Endothelial cell (in vitro differentiated cells): ENCODE measurements at places on chromosomes 1 and 21.

DNA sequence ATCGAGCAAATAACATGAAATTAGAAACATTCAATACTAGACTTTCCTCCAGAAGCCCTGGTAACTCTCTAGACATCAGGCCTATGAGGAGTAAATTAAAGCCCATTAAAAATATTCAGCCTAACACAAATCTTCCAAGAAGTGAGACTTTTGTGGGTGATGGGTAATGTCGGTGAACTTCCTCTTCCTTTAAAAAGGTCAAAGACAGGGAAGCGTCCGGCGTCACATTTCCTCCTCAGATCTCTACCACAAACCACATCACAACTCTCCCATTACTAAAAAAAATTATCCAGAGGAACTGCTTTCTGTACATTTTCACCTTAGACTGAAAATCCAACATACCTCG, 1.4 kb downstream of the EIF4G3 start:
- no peak for DNase-seq

DNA sequence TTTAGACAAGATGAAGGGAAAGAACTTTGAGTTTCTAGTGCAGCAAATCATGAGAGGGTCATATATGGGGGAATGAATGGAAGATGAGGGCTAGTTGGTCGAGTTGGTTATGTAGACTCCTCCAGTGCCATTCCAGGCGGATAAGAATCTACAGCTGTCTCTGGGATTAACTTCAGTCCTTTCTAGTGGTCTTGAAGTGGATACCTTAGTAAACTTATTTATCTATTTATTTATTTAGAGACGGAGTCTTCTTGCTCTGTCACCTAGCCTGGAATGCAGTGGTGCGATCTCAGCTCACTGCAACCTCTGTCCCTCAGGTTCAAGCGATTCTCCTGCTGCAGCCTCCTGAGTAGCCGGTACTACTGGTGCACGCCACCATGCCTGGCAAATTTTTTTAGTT, 41.4 kb upstream of the RCC2 start:
- no peak for DNase-seq

DNA sequence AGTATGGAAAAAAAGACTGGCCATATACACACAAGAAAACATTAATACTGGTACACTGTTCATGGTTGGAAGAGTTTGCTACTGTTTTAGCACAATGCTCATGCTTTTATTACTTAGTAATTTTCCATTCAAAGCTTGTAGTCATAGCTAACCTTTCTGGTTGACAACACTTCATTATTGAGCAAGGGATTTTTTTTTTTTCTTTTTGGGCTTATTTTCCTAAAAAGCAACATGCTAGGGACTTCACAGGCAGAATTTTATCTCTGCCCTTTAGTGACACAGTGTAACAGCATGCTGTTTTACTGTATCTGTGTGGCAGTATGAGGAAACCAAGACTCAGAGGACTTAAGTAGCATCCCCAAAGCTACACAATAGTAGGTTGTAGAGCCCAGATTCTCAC, 58.5 kb downstream of the FGGY start:
- no peak for DNase-seq

GRCh38 chr1:76053021-76053420, 21.5 kb upstream of the ST6GALNAC3 start:
- DNase-seq = no peak

DNA sequence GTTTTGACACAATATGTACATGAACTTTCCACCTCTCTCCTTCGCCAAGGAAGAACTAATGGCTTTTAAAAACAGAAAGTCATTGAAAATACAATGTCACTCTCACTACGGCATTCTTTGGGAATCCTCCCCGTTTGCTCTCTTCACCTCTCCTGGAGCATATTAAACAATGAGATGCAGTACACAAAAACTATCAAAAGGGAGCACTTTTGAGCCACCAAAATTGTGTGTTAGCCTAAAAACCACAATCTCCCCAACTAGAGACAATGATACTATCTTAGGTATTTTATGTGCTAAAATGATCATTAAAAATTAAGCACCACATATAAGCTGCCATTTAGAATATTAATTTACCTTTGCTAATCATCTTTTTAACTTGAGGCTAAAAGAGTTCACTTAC, 425.5 kb downstream of the KCTD3 start:
- peak; percentile 5 for DNase-seq

DNA sequence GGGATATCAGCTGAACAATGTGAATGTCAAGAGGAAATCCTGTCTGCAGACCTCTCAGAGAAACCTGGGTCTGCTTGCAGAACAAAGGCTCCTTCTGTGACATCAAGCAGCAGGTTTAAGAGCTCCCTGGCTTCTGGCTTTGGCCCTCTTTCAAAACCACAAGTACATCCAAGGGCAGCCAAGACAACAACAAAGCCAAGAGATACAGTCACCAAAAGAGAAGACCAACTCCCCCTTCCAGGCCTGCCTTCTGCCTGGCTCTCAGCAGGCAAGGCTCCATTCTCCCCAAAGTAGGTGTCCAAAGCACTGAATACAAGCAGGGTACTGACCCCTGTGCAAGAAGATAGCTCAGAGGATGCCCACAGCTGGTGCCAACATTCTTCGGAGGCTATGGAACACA, 11.5 kb downstream of the BCAR3 start:
- no peak for DNase-seq

- DNase-seq = no peak
Observed at GRCh38 chr1:244760471-244760870, 75.0 kb upstream of the COX20 start.

DNA sequence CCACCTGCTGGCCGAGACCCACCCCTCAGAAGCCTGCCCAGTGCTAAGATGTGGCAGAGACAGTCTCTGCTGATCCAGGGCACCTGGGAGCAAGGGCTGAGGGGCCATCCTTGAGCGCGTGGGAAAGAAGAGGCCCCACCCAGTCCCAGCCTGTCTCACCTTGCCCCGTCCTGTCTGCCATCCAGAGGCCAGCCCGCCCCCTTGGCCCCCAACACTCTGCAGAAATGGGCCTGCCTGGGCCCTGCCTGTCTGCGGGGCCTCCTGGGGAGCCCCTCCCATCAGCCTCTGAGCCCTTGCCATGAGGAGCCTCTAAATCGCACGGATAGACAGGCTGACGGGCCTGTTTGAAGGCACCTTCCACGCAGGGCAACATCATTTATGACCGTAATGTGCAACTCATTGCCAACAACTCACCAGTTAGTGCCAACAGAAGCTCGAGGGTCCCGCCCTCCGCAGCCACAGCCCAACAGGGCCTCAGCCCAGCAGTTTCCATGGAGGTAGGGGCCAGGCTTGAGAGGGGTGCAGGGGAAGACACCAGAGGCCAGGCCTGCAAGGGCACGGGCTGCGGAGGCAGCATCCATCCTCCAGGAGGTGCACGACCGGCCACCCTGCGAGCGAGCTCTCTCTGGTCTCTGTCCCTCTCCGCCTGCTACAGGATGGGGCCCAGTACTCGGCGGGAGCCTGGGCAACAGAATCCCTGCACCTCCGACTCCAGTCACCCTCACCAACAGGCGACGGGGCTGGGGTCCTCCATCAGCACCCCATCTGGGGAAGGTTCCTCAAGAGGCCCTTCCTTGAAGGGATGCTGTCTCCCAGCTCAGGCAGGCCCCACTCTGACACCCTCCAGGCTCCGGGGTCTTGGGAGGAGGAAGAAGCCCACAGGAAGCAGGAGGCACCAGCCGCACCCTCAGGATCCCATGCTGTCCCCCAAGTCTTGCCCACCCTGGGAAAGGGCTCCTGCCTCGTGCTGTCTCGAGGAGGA, 78.0 kb downstream of the MEGF6 start:
- peak; percentile 39 for DNase-seq

GRCh38 chr1:64588876-64589275, 118.9 kb downstream of the CACHD1 start:
- DNase-seq = no peak

GRCh38 chr1:7590426-7590790, 180.7 kb upstream of the VAMP3 start:
- DNase-seq = no peak

GRCh38 chr1:14682941-14683621, 84.6 kb downstream of the KAZN start:
- no peak for DNase-seq

DNA sequence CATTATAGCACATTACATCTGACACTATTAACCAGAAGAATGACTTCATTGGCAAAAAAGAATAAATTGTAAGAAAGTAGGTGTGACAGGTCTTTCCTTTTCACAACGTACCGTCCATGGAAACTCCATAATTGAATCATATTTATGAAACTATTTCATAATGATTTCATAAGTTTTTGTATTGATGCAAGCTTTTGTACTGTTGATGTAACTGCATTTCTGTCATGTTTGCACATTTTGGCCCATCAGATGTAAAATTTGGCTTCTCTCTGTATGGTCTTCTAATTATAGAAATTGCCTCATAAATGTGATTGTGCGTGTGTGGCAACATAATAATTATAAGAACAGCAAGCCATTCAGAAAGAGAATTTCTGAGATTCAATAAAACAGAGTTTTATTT, 180.7 kb upstream of the ZNHIT6 start:
- DNase-seq = no peak

GRCh38 chr21:42146273-42146805, 72.6 kb upstream of the ABCG1 start:
- DNase-seq = no peak

DNA sequence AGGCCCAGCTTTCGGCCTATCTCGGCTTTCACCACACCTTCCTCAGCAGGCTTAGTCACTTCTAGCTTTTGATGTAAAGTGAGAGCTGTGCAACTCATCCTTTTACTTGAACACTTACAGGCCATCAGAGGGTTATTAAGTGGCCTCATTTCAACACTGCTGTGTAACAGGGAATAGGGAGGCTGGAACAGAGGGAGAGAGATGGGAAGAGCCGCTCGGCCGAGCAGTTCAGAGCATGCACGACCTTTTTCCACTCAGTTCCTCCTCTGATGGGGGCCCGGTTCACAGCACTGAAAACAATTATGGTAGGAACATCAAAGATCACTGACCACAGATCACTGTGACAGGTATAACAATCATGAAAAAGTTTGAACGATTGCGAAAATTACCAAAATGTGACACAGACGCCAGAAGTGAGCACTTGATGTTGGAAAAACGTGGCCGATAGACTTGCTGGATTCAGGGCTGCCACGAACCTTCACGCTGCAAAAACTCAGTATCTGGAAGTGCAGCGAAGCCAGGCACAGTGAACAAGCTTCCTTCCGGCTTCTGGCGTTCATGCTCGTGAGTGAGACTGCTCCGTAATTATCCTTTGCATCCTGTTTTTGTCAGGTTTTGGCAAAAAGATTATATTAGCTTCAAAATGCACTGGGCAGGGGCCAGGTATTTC, 28.6 kb downstream of the AGPAT3 start:
- no peak for DNase-seq

DNA sequence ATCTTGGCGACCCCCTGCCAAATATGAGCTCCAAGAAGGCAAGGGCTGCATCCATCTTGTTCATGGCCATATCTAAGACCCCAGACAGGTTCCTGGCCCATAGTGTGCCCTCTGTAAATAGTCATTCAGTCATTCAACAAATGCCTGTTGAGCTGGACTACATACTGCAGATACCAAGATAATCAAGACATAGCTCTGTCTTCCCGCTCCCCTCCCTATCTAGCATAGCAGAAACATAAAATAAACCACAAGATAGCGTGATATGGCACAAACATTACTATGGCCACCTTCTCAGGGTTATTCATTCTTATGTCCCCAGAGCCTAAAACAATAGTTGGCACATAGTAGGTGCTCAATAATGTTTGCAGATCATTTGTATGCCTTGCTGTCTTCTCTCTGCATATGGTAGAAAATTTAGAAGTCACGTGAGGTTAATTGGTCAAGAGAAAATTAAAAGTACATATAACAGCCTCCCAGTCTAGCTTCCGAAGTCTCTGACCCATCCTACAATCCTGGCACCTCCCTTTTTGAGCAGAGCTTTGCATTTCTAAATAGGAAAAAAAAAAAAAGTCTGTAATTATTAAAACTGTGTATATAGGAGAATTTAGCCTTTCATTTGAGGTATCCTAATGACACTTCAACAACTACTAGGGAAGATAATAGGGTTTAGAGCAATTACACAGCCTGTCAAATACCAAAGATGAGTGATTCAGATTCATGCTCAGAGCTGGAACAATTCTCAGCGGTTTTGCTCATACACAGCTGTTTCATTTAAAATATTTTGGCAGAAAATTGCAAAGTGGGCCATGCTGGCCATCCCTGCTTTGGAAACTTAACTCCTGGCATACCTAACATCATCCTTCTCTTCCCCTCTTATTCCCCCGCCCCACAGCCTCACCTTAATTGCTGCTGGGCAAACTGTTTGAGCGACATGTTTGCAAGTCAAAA, 219.0 kb downstream of the KAZN start:
- DNase-seq = no peak

DNA sequence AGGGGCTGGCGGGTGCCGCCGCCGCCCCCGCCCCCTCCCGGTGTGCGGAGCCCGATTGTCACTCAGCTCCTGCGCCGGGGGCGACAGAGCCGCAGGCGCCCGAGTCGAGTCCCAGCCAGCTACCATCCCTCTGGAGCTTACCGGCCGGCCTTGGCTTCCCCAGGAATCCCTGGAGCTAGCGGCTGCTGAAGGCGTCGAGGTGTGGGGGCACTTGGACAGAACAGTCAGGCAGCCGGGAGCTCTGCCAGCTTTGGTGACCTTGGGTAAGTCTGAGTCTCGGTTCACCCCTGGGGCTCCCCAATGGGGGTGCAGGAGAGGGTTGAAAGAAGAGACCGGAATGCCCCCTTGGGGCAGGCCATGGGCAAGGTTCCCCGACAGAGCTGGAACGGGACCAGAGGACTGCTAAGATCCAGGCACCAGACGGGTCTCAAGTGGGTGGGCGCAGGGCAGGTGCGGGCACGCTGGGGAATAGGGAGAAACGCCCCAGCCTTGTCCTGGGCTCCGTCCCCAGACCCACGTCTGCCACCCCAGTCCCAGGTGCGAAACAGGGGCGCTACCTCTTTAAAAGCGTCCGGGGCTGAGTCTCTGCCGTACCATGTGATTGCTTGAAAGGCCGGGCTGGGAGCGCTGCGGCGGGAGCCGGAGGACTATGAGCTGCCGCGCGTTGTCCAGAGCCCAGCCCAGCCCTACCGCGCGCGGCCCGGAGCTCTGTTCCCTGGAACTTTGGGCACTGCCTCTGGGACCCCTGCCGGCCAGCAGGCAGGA, at the start of gene ADORA1:
TSS of gene ADORA1 (plus strand) at position 61 of the 765 bp plus-strand sequence. CDS start 1,116 bp downstream, outside the sequence.
- peak; percentile 69 for DNase-seq

- peak; percentile 8 for DNase-seq
Observed at GRCh38 chr1:224722838-224723237, 106.7 kb downstream of the CNIH3 start.

- no peak for DNase-seq
Observed at GRCh38 chr1:171140956-171141687, 44.0 kb upstream of the FMO2 start.

GRCh38 chr21:37503848-37504467, 137.4 kb downstream of the DYRK1A start:
- no peak for DNase-seq

DNA sequence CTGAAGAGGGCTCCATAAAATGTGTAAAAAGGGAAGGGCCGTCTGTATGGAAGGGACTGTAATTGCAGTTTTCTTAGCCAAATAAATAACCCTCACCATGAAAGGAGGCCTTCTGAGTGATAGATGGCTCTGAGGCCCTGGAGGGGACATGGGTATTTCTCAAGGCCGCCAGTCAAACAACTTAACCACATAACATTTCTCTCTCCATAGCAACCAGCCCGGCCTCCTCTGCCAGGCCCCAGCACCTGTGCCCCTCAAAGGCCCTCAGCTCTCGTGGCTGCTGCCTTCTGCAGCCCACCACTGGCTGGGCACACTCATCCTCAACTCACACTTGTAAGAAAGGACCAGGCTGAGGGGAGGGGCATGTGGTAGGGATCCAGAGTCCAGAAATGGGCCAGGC, 57.0 kb upstream of the GJB5 start:
- no peak for DNase-seq
